CD4-positive, alpha-beta T cell treated with Interleukin-6 at 100 ng/mL for 8 hours (primary cell): ENCODE measurements at places on chromosomes 1 and 21.

DNA sequence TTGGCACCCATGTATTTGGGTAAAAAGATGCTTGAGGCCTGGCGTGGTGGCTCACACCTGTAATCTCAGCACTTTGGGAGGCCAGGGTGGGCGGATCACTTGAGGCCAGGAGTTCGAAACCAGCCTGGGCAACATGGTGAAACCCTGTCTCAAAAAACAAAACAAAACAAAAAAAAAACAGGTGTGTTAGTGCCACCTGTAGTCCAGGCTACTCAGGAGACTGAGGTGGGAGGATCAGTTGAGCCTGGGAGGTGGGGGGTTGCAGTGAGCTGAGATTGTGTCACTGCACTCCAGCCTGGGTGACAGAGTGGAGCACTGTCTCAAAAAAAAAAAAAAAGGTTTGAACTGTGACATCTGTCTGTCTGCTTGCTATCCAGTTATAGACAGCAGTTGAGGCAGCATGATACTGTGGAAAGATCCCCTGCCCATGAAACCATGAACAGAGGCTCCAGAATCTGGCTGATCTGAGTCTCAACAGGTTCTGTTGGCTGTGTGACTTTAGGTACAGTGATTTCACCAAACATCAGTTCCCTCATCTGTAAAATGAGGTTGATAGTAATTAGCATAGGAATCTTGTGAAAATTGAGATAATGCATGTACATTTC lies 5.7 kb downstream of the DYRK1A start:
- DNase-seq, result no peak

DNA sequence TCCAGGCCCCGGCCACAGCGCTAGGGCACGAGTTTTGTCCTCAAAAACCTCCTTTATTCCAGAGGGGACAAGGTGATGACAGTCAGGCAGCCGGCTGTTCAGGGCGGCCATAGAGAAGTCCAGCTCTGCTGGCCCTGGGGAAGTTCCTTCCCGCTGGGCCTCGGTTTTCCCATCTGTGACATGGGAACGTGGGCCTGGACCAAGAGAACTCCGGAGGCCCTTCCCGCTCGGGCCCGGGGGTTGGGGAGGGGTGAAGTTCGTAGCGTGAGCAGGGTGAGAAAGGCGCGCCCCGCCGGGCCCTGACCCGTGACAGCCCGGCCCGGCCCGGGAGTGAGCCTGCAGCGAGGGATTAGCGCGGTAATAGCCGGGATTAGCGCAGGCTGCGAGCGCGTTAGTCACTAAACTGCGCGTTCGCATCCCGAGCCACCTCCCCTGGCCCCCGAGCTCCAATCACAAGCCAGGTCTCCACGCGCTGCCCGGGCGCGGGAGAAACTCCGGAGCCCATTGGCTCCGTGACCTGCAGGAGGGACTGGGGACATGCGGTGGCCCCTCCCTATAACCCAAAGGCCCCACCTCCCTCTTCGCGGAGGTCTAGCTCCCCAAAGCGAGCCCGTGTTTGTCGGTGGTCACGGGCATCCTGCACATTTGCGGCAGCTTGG lies 29.8 kb upstream of the PADI2 start:
- DNase-seq, result no peak

GRCh38 chr21:43020177-43020576 lies 45.8 kb downstream of the PKNOX1 start:
- no peak for DNase-seq

DNA sequence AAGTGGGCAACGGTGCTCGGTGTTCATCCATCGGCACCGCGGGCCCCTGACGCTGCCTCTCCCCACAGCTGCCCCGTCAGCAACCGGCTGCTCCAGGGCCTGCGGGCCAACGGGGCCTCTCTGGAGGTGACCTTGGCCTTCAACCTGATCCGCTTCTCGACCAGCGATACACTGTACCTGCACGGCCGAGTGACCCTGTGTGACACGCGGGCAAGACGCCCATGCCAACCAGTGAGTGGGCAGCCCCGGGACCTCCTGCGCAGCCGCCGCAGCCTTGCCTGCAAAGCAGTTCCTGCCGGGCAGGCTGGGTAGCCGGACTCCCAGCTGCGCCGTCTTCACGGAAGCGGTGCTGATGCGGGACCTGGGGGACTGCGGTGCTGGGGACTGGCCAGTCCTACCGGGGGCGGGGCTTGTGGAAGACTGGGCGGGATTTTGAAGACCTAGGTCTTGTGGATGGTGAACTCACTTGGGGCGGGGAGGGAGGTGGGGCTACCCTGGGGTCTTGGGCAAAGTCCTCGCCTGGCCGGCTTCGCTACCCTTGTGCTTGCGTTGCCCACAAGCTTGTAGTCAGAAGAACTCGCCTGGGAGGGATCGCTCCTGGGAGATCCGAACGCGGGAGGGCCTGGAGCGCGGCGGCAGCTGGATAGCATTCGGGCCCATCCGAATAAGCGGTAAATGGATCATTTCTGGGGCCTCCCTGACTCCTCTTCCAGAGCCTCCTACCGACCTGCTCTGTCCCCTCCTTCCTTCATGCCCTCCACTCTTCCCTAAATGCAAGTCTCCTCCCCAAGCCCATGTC lies 8.8 kb upstream of the CEP85 start:
- DNase-seq, result peak; percentile 42

GRCh38 chr1:29801003-29801402 lies 564.7 kb downstream of the PTPRU start:
- DNase-seq, result no peak

- DNase-seq, result no peak
These were observed 40.8 kb upstream of the NEXN start for GRCh38 chr1:77847621-77848080.
